CD4-positive, alpha-beta T cell (primary cell): ENCODE measurements at places on chromosomes 4 and X. TPM values are rescaled to one million over a fixed set of nuclear protein-coding genes. Genes with fewer than 3 reads are reported as not detected.

Gene KIT
- 0.05 TPM for total RNA-seq

Gene ZAR1
- total RNA-seq: not detected

Gene CENPE
- 2.7 TPM for total RNA-seq

Gene CLCN3
- total RNA-seq: 9.0 TPM

Gene MAGEB10
- not detected for total RNA-seq

Gene BCAP31
- 43.1 TPM for total RNA-seq

Gene XKRX
- total RNA-seq: 1.9 TPM

Gene SLC26A1
- total RNA-seq: not detected

Gene NWD2
- total RNA-seq: not detected

Gene CLNK
- total RNA-seq: 0.17 TPM

Gene DAPP1
- 8.3 TPM for total RNA-seq

Gene HMX1
- not detected for total RNA-seq

Gene DSPP
- not detected for total RNA-seq

Gene CD38
- 9.6 TPM for total RNA-seq

Gene KANTR
- total RNA-seq: 6.8 TPM

Gene TCEAL4
- 11.1 TPM for total RNA-seq

Gene MCF2
- 1.1 TPM for total RNA-seq

Gene AASDH
- total RNA-seq: 10.6 TPM

Gene PDZD4
- total RNA-seq: 24.8 TPM

Gene PNMA6A
- total RNA-seq: 0.25 TPM

Gene HOPX
- 5.9 TPM for total RNA-seq

Gene EMCN
- not detected for total RNA-seq

Gene IL9R
- total RNA-seq: 0.69 TPM

Gene FAM13A
- 9.6 TPM for total RNA-seq

Gene MMRN1
- 0.19 TPM for total RNA-seq

Gene RIPPLY1
- not detected for total RNA-seq

Gene MSMO1
- 15.1 TPM for total RNA-seq

Gene PABPC1L2A
- total RNA-seq: not detected
